ENCODE measurements at places on chromosomes 11 and 22.

DNA sequence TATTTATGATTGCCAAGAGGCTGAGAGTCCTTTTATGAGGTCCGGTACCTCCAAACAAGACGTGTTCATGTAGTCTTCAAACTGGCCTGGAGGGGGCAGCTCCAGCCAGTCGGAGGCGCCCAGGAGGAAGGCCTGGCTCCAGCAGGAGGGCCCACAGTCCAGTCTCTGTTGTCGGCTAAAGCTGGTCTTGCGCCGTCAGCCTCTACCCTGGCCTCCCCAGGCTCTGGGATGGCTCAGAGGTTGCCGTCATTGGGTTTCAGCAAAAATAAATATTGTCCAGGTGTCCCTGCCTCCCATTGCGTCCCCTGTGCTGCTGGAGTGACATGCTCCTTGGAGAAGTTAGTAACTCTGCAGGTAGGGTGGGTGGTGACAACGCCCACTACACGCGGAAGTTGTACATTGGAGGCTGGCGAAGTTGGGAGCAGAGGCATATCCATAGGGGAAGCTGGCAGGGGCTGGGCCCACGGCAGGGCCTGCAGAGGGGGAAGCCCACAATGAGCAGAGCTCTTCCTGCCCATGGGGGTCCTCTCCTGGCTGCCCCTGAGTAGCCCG lies 1.0 kb upstream of the SLC25A1 start:
- DNase-seq, result peak; percentile 37

GRCh38 chr11:75850787-75851186 lies 35.8 kb downstream of the UVRAG start:
- no peak for DNase-seq

- DNase-seq, result no peak
These were observed 15.3 kb upstream of the IL17REL start for GRCh38 chr22:50027639-50028537.

DNA sequence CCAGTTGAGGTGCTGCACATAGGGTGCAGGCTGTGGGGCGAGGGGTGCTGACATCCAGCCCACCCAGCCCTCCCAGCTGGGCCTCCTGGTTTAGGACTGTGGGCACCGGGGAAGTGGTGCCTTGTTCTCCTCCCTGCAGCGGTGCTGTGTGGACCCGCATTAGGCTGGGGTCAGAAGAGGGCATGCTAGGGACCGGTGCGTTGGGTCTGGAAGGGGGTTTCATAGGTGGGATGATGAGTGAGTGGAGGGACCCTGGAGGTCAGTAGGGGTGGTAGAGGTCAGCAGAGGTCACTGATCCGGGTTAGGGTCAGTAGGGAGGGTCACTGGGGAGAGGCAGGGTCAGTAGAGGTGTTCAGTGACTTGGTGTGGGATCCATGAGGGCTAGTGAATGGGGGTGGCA lies 6.7 kb upstream of the MYBPC3 start:
- DNase-seq, result no peak

DNA sequence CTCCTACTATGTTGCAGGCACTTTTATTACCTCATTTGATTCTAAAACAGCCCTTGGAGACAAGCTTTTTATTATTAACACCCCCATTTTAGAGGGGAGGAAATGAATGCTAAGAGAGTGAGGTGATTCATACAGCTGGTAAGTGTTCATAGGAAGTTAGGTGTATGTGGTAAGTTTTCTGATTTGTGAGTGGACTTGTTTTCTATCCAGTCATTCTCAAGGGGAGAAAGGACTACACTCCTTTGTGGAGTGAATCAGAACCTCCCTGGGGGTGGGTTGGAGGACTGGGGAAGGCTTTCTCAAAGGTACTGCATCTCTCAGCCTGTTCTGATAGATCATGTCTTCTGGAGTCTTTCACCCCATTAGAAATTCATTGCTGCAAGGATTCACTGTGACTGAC lies 23.5 kb downstream of the PKNOX2 start:
- DNase-seq, result no peak

DNA sequence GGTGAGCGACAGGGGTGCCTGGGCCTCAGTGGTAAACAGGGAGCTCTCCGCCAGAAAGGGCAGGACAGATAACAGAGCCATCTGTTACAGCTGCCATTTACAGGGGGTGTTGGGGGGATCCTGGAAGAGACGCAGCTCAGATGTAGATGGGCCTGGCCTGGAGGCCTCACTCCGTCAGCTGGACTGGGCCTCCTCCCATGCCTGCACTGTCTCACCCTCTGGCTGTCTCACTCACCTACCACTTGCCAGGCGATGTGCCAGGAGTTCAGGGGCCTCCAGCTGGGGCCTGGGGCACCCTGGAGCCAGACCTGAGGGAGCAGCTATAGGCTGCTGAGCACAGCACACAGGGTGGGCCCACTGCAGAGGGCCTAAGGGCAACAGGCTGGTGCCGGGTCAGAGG lies 16.3 kb upstream of the SUSD2 start:
- DNase-seq, result no peak

GRCh38 chr11:66124564-66124963 lies 54.5 kb downstream of the PACS1 start:
- no peak for DNase-seq

DNA sequence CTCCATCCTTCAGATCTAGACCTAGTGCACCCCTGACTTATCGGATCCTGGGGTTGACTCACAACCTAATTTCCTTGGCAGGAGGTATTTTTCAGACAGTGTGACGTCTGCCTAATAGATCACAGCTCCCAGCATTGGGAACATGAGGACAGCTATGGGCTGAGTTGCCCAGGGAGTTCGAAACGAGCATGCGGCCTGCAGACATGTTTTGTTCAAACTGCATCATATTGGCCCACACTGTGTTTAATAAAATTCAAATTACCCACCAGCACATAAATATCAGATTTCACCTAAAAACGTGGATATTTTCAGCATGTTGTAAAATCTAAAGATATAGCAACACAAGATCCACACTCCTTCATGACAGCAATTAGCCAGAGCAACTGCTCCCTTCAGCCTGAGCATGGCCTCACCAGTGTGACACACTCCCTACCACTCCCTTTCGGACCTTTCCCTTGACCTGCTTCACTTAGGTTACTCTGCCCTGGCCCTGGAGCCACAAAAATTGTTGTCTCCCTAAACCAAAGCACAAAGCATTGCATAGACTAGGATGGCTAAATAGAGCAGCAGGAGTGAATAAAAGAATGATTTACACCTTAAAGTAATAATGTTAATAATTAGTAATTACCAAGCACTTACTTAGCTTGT lies 53.6 kb upstream of the USP47 start:
- no peak for DNase-seq

- DNase-seq, result no peak
These were observed 858.5 kb upstream of the FAT3 start for GRCh38 chr11:91365986-91366585.

DNA sequence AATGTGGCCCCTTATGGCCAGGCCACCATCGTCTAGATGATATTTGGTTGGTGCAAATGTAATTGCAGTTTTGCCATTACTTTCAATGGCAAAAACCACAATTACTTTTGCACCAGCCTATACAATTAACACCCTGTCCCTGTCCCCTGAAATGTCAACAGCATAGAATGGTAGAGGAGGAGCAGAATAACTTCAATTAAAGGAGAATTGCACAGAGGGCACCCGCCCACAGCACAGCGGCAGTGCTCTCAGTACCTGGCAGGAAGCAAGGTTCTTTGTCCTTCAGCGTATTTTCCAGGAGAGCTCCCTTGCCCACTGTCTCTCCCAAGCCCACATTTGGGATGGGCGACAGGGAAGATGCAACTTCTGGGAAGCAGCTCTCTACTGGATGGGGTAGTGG lies 115.3 kb downstream of the TRIM29 start:
- no peak for DNase-seq

- DNase-seq, result no peak
These were observed 34.2 kb downstream of the NNMT start for GRCh38 chr11:114330373-114330772.

- no peak for DNase-seq
These were observed 16.8 kb upstream of the IGLL5 start for GRCh38 chr22:22870577-22871404.

DNA sequence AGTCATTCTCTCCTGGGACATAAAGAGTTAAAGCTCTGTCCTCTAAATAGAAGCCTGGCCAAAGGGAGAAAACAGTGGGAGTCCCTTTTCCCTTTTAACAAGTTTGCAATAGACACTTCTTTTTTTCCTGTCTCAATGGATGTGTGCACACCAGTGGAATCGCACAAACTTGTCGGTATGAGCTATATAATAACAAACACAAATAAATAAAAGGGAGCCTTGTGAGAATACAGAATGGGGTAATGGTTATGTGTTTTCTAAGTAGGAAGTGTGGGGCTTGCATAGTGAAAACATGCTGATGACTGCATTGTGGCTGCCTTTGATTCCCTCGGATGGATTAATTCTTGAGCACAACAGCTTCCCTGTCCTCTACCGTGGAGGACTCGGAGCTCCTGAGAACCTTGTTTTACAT lies 131.9 kb downstream of the WNT7B start:
- no peak for DNase-seq

GRCh38 chr11:14669958-14670357 lies 26.4 kb downstream of the PDE3B start:
- DNase-seq, result no peak

- no peak for DNase-seq
These were observed 61.8 kb downstream of the CD82 start for GRCh38 chr11:44627165-44627789.

DNA sequence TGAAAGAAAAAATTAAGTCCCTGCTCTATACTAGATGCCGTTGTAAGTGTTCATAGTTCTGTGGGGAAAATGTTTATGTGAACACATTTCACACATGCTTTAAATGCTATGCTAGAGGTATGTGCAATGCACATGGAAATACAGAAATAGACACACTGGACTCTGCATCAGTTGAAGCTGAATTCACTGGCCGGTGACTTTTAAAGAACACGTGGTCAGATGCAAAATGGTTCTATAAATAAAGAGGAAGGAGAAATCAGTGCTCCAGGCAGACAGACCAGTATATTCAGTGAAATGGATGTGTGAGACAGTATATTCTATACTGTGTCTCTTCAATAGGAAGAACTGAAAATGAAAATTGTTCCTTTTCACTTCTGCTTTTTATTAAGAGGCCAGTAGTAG lies 29.9 kb downstream of the TRPC6 start:
- no peak for DNase-seq

DNA sequence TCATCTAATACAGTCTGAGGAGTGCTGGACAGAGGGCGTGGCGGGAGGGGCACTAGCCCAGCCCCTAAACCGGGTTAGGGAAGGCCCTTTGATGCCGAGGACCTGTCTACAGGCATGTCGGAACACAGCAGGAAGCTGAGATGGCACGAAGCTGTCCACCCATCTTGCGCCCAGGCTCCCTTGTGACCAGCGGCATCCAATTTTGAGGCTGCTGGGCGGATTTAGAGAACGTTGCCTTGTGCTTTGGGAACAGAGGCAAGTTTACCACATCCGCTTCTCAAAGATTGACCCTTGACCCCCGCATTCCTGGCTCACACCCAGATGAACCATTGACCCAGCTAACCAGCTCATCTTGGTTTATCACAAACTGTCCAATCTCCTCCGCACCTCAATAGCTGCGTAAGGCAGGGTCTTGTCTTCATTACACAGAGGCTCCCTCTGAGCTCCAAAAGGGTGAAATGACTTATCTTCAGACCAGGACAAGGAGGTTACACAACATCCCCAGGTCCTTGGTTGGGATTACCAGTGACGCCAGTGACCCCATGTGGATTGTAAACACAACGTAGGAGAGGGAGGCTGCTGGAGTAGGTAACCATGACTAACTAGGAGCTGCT lies 4.5 kb downstream of the FAM83F start:
- no peak for DNase-seq

- no peak for DNase-seq
These were observed 830 bp upstream of the SPDYC start for GRCh38 chr11:65169164-65169641.

DNA sequence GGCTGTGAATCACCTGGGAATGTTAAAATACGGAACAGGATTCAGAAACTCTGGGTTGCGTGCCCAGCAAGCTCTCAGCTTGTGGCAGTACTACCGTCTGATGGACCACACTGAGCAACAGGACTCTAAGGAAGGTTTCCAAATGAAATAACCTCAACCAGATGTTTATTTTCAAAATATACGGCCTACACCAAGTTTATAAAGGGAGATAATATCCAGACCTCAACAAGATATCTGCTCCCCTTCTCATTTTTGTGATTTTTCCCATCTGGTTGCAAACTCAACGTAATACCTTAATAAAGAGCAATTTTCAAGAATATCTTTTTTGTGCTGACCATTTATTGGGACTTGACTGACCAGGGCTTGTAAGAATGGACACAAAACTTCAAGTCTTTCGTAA lies 49.4 kb downstream of the SLC25A17 start:
- DNase-seq, result no peak

DNA sequence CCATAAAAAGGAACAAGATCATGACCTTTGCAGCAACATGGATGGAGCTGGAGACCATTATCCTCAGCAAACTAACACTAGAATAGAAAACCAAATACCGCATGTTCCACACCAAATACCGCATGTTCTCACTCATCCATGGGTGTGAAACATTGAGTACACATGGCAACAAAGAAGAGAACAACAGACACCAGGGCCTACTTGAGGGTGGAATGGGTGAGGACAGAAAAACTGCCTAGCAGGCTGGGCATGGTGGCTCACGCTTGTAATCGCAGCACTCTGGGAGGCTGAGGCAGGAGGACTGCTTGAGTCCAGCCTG lies 12.3 kb downstream of the EHD1 start:
- no peak for DNase-seq

DNA sequence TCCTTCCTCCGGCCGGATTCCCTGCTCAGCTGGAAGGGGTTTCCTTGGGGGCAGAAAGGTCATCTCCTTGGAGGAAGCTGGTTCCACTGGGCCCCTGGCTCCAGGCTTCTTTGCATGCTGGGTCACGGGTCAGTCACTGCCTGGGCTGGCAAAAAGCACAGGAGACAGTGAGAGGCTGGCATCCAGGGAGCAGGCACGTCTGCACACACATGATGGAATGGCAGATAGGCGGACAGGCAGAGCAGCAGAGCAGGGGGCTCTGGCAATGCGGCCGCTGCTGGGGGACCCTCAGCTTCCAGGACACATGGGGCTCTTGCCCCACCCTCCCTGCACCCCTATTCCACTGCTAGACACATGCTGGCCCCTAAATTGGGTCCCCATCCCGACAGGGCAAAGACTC lies 40.4 kb downstream of the C11orf58 start:
- no peak for DNase-seq

GRCh38 chr11:133663135-133663985 lies 131.1 kb upstream of the OPCML start:
- DNase-seq, result peak; percentile 24

DNA sequence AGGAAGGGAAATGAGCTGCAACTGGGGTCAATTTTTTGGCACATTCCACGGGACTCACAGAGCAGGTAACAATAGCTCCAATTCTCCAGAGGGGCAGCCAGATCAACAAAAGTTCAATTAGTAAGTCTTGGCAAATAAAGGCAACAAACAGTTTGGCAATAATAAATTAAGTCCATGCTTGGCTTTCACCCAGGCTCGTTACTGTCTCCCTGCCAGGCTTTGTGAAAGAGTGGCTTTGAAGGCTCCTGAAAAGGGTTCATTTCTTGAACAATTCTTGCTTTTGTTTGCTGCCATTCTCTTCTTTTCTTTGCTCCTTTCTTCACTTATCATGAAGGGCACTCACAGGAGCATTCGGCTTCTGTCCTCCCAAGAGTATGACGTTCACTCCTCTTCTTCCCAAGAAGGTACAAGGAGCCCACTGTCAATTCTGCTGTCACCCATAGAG lies 123.3 kb downstream of the APIP start:
- DNase-seq, result no peak

- DNase-seq, result no peak
These were observed 388 bp downstream of the HINFP start for GRCh38 chr11:119121811-119122124.

- DNase-seq, result no peak
These were observed 896.2 kb downstream of the BRD1 start for GRCh38 chr22:48931452-48931851.

Data from DND-41 (cell line).